A549 treated with Hydrocortisone at 1 μM for 4 hours (cell line): ENCODE measurements at places on chromosomes 2 and 18. TPM values are rescaled to one million over a fixed set of nuclear protein-coding genes. Genes with fewer than 3 reads are reported as not detected.

LAMA3 gene
- total RNA-seq = 52.1 to 67.0 TPM (median 61.8 TPM) in 5 replicates

SIX2 gene
- total RNA-seq = 1.5 to 2.1 TPM (median 1.6 TPM) in 5 replicates

HOXD13 gene
- 0.13 to 0.26 TPM (median 0.15 TPM) in 5 replicates for total RNA-seq

DBI gene
- 388 to 444 TPM (median 401 TPM) in 5 replicates for total RNA-seq

HSBP1L1 gene
- total RNA-seq = 9.4 to 14.5 TPM (median 13.6 TPM) in 5 replicates

DSG3 gene
- total RNA-seq = 0.01 to 0.02 TPM (median 0.02 TPM) in 3 of 5 replicates, not detected in the others

CD8A gene
- 0.20 to 0.47 TPM (median 0.32 TPM) in 5 replicates for total RNA-seq

RSAD2 gene
- 0.15 to 0.32 TPM (median 0.25 TPM) in 5 replicates for total RNA-seq

STRN gene
- 10.9 to 18.1 TPM (median 16.5 TPM) in 5 replicates for total RNA-seq

SPC25 gene
- total RNA-seq = 17.2 to 22.0 TPM (median 18.9 TPM) in 5 replicates

UBR3 gene
- total RNA-seq = 8.0 to 11.8 TPM (median 9.3 TPM) in 5 replicates

KIAA2012 gene
- total RNA-seq = not detected in 5 replicates

TIGD1 gene
- total RNA-seq = 3.4 to 5.6 TPM (median 4.6 TPM) in 5 replicates

PLGLB2 gene
- total RNA-seq = 0.13 to 0.32 TPM (median 0.16 TPM) in 5 replicates

IL36G gene
- total RNA-seq = not detected in 5 replicates

CD8B2 gene
- not detected in 5 replicates for total RNA-seq

CRYGC gene
- total RNA-seq = not detected in 5 replicates

CYP1B1 gene
- 3.8 to 5.5 TPM (median 5.2 TPM) in 5 replicates for total RNA-seq

MOGAT1 gene
- total RNA-seq = not detected in 5 replicates

TDRD15 gene
- not detected in 5 replicates for total RNA-seq

DCC gene
- not detected in 5 replicates for total RNA-seq

MYOM1 gene
- 0.09 to 0.41 TPM (median 0.15 TPM) in 5 replicates for total RNA-seq

SERPINB3 gene
- total RNA-seq = 0.10 to 0.16 TPM (median 0.13 TPM) in 3 of 5 replicates, not detected in the others

BCL11A gene
- 0.03 to 0.25 TPM (median 0.13 TPM) in 5 replicates for total RNA-seq

C2orf81 gene
- total RNA-seq = 3.0 to 3.5 TPM (median 3.1 TPM) in 5 replicates

DOK6 gene
- total RNA-seq = not detected in 5 replicates

ALLC gene
- total RNA-seq = 0.07 TPM in 1 of 5 replicates, not detected in the others

ABCB11 gene
- 0.02 to 0.13 TPM (median 0.03 TPM) in 5 replicates for total RNA-seq

TMEM17 gene
- total RNA-seq = 3.6 to 5.2 TPM (median 4.8 TPM) in 5 replicates

CDH2 gene
- total RNA-seq = 32.3 to 60.1 TPM (median 45.1 TPM) in 5 replicates

GTF2A1L gene
- not detected in 5 replicates for total RNA-seq

SLC30A3 gene
- total RNA-seq = 2.8 to 3.6 TPM (median 3.2 TPM) in 5 replicates

TCF7L1 gene
- total RNA-seq = 8.5 to 11.5 TPM (median 10.2 TPM) in 5 replicates

SERPINB10 gene
- not detected in 5 replicates for total RNA-seq

IKZF2 gene
- total RNA-seq = 0.05 to 0.37 TPM (median 0.27 TPM) in 5 replicates

MAPRE2 gene
- 10.4 to 13.7 TPM (median 11.5 TPM) in 5 replicates for total RNA-seq

GDF7 gene
- total RNA-seq = 0.07 to 0.13 TPM (median 0.09 TPM) in 5 replicates

TBR1 gene
- 0.03 to 0.07 TPM (median 0.04 TPM) in 4 of 5 replicates, not detected in the other for total RNA-seq

SKOR2 gene
- not detected in 5 replicates for total RNA-seq

EMILIN1 gene
- 0.32 to 0.55 TPM (median 0.48 TPM) in 5 replicates for total RNA-seq

TMX3 gene
- total RNA-seq = 16.8 to 22.4 TPM (median 20.7 TPM) in 5 replicates

MARCO gene
- 0.05 to 0.17 TPM (median 0.11 TPM) in 4 of 5 replicates, not detected in the other for total RNA-seq

SIX3 gene
- total RNA-seq = 1.9 to 2.9 TPM (median 2.8 TPM) in 5 replicates

PID1 gene
- 3.3 to 4.8 TPM (median 4.2 TPM) in 5 replicates for total RNA-seq

SLC19A3 gene
- total RNA-seq = 2.1 to 2.6 TPM (median 2.4 TPM) in 5 replicates

GKN2 gene
- total RNA-seq = 1.8 to 3.1 TPM (median 2.5 TPM) in 5 replicates

HRH4 gene
- not detected in 5 replicates for total RNA-seq

KCTD18 gene
- total RNA-seq = 10.6 to 13.3 TPM (median 10.8 TPM) in 5 replicates

CASP10 gene
- total RNA-seq = 1.6 to 2.5 TPM (median 2.2 TPM) in 5 replicates

SERPINB2 gene
- total RNA-seq = 0.07 to 0.12 TPM (median 0.07 TPM) in 3 of 5 replicates, not detected in the others

ARHGEF4 gene
- 9.3 to 12.1 TPM (median 9.8 TPM) in 5 replicates for total RNA-seq

SNTG2 gene
- total RNA-seq = not detected in 5 replicates

RAX gene
- 0.05 TPM in 1 of 5 replicates, not detected in the others for total RNA-seq

ANKRD62 gene
- not detected in 5 replicates for total RNA-seq

SYT4 gene
- not detected in 5 replicates for total RNA-seq

TGFA gene
- 4.4 to 6.0 TPM (median 4.6 TPM) in 5 replicates for total RNA-seq

VIT gene
- total RNA-seq = not detected in 5 replicates

BOLL gene
- not detected in 5 replicates for total RNA-seq
